RPMI8226 (cell line): ENCODE measurements at places on chromosomes 4 and X.

GRCh38 chr4:88381123-88381522 is 2.5 kb downstream of the HERC6 start:
- DNase-seq, result no peak

DNA sequence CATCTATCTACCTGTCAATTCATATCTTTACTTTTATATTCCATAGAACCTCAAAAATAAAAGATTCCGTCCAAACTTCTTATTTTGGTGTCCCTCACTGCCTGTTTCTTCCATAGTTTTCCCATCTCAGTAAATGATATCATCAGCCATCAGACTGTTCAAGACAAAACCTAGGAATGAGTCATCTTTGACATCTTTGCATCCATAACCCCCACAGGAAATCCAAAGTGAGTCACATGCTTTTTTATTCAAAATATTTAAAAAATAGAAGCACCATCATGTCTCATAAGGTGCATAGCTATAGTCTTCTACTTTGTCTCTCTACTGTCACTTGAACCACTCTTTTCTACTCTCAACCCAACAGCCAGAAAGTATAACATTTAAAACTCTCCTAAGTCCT is 29.9 kb upstream of the CXXC4 start:
- DNase-seq, result no peak

GRCh38 chr4:102546635-102547034 is 45.5 kb downstream of the NFKB1 start:
- peak; percentile 26 for DNase-seq

DNA sequence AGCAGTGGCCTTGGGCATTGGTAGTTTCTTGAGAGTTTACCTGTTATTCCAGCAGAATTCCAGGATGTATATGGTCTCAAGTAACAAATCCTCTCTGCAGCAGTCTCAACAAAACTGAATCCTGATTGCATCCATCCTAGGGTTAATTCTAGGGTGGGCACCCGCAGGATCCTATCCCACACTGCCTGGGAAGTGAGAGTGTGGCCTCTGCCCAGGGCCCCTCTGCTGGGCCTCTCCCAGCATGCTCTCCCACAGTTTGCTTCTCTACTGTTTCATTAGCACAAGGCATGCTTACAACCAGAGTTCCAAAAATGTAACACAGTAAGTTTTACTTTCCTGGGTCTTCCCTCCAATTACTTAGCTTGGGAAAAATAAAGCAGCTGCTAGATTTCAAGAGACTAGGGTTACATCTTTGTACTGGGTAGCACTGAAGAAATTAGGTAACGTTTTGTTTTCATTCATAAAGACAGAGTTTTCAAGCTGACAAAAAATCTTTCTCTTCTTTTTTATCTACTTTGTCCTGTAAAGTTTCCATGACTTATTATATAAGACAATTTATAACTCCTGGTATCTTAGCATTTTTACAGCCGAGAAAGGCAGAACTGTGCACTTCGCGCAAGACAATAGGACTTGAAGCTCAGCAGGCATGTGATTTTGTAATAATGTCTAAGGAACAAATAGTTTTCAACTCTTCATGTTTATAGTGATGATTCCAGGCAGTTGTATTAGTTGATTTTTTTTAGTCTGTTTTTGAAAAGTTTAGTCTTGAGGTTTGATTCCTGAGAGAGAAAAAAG is 131.2 kb upstream of the PCDH18 start:
- no peak for DNase-seq

DNA sequence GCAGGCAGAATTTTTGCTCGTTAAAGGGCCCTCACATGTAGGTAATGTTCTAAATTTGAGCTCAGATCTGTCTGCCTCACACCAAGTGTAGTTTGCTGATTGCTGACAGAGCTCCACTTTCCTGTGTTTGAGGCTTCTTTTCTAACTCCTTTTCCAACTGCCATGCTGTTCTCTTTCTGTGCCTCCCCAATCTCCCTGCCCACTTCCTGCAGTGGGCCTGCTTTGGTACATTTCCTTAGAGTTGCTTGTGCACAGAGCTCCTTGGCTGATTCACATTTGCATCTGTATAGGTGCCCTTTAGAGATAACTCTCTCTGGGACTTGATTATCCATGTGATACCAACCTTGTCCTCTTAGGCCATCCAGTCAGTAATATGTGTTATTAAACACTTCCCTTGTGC is 4.5 kb downstream of the MED28 start:
- no peak for DNase-seq

- no peak for DNase-seq
Observed at GRCh38 chr4:95547715-95548471, 880 bp downstream of the UNC5C start.

DNA sequence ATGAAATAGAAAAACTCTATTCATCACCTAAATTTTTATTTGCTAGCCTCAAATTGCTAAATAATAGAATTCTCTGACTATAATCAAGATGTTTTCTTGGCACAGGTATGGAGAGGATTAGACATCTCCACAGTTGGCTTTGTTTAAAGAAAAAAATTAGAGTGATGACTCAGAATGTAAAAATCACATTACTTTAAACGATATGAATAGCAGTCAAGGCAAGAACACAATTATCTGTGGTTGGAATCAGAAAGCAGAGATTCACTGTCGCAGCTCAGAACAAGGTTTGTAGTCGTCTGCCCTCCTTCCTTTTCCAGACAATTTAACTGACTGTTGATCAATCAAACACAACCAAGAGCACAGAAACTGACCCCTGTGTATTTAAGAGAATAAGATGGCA is 32.2 kb upstream of the CCKAR start:
- DNase-seq, result no peak

DNA sequence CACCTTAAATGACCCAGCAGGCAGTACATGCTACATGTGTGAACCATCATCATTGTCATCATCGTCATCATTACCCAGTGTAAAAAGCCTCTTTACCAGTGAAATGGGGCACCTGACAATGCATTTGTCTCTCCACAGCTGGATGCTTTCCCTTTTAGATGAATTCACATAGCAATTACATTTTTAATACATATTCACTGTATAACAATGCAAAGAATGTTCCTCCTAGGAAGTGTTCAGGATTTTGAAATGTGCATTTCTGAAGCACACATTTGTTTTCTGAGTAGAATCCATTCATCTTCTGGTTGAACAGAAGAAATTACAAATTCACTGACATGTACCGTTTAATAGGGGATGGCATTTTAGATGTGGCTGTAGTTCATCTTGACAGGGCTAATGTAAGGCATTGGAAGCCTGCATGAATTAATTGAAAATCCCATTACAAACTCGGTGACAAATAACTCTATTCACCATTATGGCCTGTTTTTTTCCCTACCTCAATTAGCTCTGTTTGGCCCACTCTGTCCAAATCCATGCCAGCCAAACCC is 111.1 kb downstream of the SH3RF1 start:
- DNase-seq, result no peak

DNA sequence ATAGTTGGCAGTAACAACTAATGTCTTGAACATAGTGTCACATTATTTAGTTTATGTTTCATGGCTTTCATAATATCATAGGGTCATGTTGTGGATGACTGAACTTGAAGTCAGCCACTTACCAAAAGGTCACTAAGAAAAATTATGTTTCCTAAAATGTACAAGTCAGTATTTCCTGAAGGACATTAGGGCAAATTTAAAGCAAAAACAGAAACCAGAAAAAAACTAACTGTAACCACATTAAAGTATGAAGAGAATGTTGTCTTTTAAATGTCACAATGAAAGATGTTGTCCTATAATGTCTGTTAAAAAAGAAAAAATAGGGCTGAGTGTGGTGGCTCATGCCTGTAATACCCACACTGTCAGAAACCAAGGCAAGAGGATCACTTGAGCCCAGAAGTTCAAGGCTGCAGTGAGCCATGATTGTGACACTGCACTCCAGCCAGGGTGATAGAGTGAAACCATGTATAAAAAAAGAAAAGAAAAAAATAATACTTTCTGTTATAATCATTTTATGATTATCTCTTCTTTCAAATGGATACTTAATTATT is 55.8 kb downstream of the HHIP start:
- DNase-seq, result no peak

DNA sequence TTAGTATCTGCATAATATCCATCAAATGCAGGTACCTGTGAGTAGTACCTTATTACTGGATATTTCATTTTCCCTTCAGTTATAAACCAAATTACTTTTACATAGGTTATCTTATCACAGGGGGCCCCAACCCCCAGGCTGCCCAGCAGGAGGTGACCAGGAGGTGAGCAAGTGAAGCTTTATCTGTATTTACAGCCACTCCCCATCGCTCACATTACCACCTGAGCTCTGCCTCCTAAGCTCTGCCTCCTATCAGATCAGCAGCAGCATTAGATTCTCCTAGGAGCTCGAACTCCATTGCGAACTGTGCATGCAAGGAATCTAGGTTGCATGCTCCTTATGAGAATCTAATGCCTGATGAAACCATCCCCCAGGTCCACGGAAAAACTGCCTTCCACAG is 6.3 kb downstream of the PRSS12 start:
- no peak for DNase-seq

GRCh38 chrX:19814778-19815177 is 72.6 kb downstream of the SH3KBP1 start:
- no peak for DNase-seq

DNA sequence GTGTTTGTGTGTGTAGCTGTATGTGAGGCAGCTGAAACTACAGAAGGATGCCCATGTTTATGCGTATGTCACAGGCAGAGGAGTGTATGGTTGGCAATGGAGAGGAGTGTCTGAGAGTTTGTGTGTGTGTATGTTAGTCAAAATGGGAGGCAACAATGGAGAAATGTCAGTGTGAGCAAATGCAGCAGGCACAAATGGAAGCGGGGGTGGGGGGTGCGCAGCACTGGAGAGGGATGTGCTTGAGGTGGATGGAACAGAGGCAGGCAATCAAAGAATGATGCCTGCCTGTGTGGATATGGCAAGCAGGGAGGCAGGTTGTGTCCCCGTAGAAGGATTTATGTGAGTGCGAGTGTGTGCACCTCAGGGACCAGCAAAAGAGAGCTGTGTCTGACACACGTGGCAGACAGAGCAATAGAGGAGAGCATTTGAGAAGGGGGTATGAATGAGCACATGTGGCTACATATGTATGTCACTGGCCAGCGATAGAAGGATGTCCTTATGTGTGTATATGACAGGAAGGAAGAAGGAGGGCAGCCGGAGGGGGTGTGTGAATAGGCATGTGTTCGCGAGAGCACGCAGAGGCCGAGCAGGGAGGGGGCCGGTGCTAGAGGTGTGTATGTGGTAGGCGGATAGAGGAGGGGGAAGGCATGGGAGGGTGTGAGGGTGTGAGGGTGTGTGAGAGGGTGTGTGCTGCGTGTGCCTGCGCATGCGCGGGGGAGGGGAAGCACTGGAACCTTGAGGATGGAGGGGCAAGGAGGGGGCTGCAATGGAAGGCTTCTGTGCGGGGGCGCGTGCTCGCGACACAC is 1.1 kb downstream of the PJA1 start:
- no peak for DNase-seq

GRCh38 chr4:152943672-152944071 is 7.5 kb downstream of the FHDC1 start:
- no peak for DNase-seq

- no peak for DNase-seq
Observed at GRCh38 chr4:48649505-48649904, 130.6 kb downstream of the FRYL start.

DNA sequence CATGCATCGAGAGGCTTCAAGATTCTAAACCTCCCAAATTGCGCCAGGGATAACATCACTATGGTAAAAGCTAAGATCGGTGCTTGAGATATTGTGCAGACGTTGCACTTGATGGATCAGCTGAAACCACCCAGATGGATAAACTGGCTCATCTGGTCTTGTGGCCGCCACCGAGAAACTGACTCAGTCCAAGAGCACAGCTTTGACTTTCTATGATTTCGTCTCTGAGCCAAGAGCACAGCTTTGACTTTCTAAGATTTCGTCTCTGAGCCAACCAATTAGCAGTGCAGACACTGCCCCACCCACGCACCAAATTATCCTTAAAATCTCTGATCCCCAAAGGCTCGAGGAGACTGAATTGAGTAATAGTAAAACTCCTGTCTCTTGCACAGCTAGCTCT is 687.2 kb downstream of the FAM133A start:
- no peak for DNase-seq

DNA sequence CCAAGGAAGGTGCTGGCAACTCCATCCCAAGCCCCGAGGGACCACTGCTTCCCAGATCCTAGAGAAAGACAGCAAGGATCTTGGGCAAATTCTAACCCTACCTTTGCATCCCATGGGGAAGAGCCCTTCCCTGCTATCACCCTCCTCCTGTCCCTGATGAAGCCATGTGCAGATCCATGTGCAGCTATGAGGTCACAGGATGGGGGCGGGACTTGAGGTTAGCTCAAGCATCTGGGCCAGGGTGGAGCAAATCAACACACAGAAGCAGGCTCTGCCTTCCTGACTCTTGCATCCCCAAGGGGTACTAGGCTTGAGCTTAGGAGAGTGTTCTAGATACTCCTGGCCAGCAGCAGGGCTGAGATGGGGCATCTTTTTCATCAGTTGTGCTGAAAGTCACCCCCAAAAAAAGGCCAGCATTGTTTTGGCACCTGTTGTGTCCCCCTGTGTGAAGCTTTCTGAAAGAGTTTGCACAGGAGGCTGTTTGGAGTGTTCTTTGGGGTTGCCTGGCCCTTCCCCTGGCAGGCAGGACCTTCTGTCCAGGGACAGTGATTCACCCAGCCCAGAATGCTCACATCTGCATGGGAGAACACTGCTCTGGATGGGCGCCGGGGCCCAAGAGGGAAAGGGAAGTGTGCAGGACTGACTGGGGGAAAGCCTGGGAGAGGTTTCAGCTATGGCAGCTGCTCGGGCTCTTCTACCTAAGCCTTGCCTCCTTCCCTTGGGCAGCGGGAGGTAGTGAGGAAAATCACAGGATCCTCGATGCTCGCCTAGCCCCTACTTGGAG is 50.8 kb downstream of the PRPS1 start:
- DNase-seq, result peak; percentile 61

GRCh38 chr4:24666316-24666715 is 82.0 kb upstream of the DHX15 start:
- no peak for DNase-seq

DNA sequence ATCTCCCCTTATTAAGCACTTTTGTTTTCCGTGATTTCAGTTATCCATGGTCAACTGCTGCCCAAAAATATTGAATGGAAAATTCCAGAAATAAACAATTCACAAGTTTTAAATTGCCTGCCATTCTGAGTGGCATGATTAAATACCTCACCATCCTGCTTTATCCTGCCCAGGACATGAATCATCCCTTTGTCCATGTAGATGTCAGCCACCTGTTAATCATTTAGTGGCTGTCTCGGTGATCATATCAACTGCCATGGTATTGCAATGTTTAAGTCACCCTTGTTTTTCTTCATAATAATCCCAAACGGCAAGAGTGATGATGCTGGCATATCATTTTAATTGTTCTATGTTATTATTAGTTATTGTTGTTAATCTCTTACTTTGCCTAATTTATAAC is 79.8 kb upstream of the LHFPL1 start:
- no peak for DNase-seq

DNA sequence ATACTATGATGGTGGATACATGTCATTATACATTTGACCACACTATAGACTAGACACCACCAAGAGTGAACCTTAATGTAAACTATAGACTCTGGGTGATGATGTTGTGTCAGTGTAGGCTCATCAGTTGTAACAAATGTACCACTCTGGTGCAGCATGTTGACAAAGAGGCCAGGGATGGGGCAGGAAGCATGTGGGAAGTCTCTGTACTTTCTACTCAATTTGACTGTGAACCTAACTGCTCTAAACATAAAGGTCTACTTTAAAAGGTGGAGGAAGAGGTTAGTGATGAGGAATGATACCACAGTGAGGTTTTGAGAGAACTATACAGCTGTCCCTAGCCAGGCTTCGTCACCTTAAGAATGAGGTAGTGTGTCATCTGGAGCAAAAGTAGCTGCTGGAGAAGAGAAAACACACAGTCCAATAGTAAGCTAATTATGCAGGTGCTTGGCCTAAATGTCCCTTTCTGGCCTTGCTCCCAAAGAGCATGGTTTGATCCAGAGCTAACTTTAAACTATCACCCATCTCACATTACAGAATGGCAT is 38.4 kb downstream of the GRSF1 start:
- DNase-seq, result no peak
